ENCODE measurements at places on chromosomes 12 and 14.

DNA sequence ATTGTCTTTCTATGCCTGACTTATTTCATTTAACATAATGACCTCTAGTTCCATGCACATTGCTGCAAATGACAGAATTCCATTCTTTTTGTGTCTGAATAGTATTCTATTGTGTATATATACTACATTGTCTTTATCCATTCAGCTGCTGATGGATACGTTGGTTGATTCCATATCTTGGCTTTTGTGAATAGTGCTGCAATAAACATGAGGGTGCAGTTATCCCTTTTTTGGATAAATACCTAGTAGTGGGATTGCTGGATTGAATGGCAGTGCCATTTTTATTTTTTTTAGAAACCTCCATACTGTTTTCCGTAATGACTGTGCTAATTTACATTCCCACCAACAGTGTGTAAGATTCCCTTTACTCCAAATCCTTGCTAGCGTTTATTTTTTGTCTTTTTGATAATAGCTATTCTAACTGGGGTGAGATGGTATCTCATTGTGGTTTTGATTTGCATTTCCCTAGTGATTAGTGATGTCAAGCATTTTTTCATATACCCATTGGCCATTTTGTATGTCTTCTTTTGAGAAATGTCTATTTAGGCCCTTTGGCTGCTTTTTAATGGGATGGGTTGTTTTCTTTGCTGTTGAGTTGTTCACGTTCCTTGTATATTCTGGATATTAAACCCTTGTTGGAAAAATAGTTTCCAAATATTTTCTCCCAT, 2.3 kb downstream of the OAS2 start:
- DNase-seq: no peak

- DNase-seq: no peak
Measured at GRCh38 chr12:47293406-47293805, 213.6 kb upstream of the AMIGO2 start.

GRCh38 chr12:23830210-23830609, 119.3 kb downstream of the SOX5 start:
- no peak for DNase-seq

DNA sequence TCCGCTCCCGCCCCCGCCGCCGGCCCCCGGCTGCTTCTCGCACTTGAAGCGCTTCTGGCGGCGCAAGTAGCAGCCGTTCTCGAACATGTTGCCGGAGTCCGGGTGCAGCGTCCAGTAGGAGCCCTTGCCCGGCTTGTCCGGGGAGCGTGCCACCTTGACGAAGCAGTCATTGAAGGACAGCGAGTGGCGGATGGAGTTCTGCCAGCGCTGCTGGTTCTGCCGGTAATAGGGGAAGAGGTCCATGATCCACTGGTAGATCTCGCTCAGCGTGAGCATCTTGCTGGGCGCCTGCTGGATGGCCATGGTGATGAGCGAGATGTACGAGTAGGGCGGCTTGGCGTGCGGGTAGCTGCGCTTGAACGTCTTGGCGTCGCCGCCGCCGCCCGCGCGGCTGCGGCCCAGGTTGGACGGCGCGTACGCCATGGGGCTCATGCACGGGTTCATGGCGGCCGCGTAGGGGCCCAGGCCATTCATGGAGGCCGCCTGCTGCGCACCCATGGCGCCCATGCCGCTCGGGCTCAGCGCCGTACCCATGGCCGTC, 3.0 kb downstream of the FOXA1 start:
- DNase-seq: no peak

- no peak for DNase-seq
Measured at GRCh38 chr14:95255013-95255412, 64.7 kb downstream of the CLMN start.

DNA sequence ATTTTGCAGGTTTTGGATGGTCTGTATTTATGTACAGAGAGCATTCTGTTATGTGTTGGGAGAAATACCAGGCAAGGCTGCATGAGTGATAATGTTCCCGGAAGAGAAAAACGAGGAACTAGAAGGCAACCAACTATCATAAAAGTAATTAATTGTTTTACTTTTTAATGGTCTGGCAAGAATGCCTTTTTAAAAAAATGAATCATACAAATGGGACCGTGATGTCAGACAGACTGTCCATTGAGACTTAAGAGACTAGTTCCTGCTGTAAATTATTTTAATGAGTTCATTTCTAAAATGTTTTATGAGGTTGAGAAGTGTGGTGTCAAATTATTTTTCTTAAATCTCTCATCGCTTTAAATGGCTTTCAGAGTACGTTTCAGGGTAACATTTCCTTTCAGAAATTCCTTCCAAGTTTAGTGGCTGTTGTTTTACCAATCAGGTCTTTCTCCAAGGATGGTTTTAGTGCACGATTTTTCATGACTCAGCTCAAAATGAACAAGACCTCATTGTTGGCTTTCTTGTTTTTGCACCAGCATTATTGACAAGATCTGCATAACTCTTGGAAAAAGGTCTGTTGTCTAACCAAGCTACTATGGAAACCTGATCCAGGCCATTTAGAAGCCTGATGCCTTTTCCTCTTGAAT, 86.1 kb upstream of the ARHGAP5 start:
- no peak for DNase-seq

DNA sequence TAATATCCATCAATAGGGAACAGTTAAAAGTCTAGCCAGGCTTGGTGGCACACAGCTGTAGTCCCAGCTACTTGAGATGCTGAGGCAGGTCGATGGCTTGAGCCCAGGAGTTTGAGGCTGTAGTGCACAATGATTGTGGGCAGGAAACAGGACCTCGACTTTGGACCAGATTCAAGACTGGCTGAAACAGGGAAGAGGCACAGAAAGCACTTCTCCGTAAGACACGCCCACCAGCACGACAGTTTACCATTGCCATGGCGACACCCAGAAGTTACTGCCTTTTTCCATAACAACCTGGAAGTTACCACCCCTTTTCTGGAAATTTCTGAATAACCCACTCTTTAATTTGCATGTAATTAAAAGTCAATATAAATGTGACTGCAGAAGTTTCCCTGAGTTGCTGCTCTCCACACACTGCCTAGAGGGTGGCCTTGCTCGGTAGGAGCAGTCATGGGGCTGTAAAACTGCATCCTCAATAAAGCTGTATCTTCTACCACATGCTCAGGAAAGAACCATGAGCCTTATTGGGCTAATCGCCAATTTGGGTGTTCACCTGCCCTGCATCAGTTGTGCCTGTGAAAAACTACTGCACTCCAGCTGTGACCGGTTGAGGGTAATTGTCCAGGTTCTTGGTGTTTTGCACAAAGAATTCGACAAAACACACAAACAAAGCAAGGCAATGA, 4.6 kb upstream of the LRRC23 start:
- DNase-seq: no peak

- no peak for DNase-seq
Measured at GRCh38 chr14:92633724-92634123, 114.7 kb downstream of the LGMN start.

DNA sequence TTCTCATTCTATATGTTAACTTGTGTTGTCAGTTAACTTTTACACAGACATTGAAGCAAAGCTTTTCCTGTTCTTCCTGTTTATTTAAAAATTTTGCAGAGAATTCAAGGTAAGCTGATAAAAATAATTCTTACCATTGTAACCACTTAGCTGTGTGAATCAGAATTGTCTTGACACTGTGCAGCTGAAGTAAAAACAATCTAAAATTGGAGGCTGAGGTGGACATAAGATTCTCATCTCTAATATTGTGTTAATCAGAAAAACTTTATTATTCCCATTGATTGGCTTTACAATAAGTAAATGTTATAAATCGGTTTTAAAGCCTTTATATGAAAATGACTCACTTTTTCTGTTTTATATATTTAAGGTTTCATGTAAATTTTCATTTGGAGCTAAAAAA, 240.3 kb upstream of the PLEKHG7 start:
- no peak for DNase-seq

DNA sequence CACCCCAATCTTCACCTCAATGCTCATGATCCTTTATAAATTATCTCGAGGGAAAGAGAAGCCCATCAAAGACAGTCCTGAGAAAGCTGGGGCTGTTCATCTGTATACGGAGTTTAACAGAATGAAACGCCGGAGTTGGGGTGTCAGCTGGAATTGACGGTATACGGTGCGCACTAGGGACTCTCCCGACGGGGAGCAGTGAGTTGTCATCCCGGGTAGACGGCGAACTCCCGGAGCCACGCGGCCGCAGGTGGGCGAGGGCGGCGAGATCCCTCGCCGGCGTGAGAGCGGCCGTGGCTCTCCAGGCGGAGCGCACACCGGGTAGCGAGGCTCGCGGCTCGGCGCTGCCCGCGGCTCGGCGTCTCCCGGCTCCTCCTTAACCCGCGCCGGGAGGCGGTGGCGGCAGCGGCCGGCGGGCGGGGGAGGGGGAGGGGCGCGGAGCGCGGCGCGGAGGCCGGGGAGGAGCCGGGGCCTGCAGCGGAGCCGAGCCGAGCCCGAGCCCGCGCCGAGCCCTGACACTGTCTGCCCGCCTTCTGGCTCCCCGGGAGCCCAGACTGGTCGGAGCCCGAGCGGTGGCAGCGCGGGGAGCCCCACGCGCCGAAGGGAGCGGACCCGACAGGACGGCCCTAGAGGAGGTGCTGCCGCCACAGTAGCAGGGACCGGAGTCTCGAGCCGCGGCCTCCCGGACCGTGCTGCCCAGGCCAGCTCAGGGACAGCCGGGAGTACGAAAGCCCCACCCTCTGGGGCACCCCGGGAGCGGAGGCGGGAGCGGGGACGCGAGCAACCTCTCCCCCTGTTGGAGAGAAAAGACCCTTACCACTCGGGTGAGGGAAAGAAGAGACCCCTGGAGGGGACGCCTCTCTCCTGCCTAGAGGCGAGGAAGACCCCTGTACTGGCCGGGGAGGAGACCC, at the start of gene FOXJ2:
FOXJ2 (plus strand) TSS at position 475 of the 911 bp plus-strand sequence. CDS start 7,117 bp downstream, outside the sequence.
- no peak for DNase-seq

- no peak for DNase-seq
Measured at GRCh38 chr14:56002342-56002741, 115.9 kb upstream of the PELI2 start.

- DNase-seq: no peak
Measured at GRCh38 chr14:89960914-89961313, 5.2 kb downstream of the TDP1 start.

- DNase-seq: no peak
Measured at GRCh38 chr12:6234906-6235305, 34.7 kb downstream of the CD9 start.

DNA sequence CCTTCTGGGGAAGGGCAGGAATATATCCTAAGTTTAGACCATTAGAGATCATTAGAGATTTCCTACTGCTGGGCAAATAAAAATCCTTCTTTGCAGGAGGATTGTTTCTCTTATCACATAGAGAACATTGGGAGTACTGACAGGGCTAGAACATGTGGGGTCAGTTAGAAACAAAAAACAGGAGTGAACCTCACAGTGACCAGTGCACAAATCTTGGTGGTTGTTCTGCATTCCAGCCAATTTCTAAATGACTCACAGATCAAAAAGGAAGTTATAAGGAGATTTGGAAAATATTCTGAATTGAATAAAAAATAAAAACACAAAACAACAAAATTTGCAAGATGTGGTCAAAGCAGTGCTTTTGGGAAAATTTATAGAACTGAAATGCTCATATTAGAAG, 118.8 kb downstream of the LLPH start:
- DNase-seq: no peak

GRCh38 chr14:27845241-27845850, 921.2 kb upstream of the FOXG1 start:
- no peak for DNase-seq

DNA sequence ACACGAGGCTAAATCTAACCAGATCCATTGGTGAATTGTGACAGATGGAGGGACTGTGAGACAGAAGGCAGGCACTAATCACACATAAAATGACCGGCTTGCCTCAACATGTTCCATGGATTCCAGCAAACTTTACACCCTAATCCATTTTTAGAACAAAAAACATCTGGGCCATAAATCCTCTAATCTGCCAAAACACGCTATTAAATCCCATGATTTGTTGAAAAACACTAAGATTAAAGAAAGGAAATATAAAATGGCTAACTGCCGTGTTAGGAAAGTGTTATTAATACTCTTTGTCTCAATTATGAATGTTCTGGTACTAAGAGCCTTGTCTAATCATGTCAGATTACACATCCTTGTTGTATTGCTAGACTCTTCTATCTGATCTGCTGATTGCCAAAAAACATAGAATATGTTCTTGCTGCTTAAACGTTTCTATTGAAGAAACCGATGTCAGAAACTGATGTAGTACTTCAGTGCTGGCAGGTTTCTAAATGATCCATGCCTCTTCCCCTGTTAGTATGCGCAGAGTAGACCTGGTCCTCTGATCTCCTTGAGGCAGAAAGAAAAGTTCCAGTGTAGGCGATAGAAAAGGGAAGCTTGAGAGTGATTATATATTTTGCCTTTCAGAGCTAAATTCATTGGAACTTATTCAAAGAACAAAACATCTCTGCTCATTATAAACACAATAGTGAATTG, 384.9 kb downstream of the SOX5 start:
- no peak for DNase-seq

DNA sequence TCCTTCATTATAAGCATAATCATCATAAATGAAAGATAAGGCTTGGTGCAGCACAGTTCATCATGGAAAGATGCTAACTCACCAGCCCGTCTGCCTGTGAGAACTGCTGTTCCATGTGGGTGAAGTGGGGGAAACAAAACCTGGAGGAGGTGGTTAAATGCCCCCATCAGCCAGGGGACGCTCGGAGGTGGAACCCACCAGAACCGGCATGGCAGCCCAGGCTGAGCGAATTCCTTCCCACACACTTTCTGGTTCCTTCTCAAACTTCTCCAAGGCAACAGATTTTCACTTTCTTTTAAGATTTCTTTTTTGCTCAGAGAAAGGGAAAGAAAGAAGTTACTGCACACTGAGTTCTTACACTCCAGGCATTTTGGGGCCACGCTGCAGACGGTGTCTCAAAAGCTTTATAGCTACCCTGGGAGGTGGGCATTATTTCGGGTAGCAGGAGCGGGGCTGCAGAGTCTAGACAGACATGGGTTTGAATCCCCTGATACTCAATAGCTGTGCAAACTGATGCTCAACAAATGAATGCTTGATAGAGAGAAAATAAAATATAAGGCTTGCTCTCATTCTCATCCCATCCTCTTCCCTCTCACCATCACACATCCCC, 190.7 kb downstream of the BCL11B start:
- DNase-seq: no peak

- no peak for DNase-seq
Measured at GRCh38 chr14:105682956-105683570, 156.7 kb downstream of the TMEM121 start.

- DNase-seq: no peak
Measured at GRCh38 chr12:96359328-96359727, 40.9 kb downstream of the CDK17 start.

DNA sequence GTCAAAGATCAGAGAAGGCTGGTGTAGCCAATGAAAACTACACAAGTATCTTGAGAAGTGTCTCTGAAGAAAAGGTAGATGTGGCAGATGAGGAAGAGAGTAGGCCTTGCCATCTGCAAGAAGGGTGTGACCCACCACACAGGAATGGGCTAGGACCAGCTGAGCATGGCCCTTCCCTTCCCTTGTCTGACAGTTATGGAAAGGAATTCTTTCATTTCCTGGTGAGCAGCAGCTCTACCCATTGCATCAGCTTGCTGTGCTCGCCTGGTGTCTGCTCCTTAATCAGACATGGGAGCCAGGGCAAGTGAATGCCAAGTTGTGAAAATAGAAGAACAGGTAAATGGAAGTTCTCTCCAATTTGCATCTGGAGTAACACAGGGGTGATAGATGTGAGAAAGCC, 145.2 kb upstream of the KRR1 start:
- DNase-seq: no peak

Measured in stimulated activated CD8-positive, alpha-beta memory T cell treated with anti-CD3 and anti-CD28 coated beads, Interleukin-4, amount 100 ng/mL, for 4 hours (primary cell).